ENCODE measurements at places on chromosomes 5 and 9. TPM values are rescaled to one million over a fixed set of nuclear protein-coding genes. Genes with fewer than 3 reads are reported as not detected.

The LCN6 gene
- polyA plus RNA-seq = not detected

The PCDHB12 gene
- not detected for polyA plus RNA-seq

The C9orf50 gene
- not detected for polyA plus RNA-seq

The PCDHB3 gene
- not detected for polyA plus RNA-seq

The GPR21 gene
- polyA plus RNA-seq = not detected

The LRRC8A gene
- polyA plus RNA-seq = 36.7 TPM

The PLAA gene
- polyA plus RNA-seq = 14.6 TPM

The NIM1K gene
- not detected for polyA plus RNA-seq
